Stimulated activated CD4-positive, alpha-beta T cell treated with anti-CD3 and anti-CD28 coated beads, Interleukin-1b, Interleukin-23, amount 100 ng/mL, for 48 hours (primary cell): ENCODE measurements at places on chromosomes 2 and 18.

GRCh38 chr2:41521211-41521610, 526.6 kb upstream of the PKDCC start:
- no peak for DNase-seq

GRCh38 chr2:144553379-144553778, 33.5 kb upstream of the ZEB2 start:
- DNase-seq: no peak

DNA sequence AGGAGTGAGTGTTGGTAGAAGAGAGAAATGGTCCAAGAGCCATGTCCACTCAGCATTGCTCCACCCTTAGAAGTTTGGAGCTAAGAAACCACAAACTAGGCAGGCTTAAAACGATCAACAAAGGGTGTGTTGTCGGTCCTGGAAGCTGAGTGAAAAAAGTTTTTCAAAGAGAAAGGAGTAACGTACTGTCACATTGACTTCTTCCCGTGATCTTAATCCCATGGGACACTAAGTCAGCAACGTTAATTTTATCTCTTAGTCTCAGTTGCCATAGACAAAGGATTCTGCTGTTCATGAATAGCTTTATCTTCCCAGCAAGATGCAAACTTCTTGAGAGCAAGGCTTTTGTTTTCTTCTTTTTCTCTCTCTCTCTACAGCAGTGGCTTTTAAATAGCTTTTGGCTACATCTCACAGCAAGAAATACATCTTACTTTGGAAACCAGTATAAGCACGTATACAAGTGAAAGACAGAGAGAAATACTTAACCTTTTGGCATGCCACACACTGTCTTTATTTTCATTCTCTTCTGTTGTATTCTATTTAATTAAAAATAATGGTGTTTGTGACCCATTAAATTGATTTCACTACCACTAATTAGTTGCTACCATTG, 377.4 kb downstream of the TGIF1 start:
- no peak for DNase-seq

DNA sequence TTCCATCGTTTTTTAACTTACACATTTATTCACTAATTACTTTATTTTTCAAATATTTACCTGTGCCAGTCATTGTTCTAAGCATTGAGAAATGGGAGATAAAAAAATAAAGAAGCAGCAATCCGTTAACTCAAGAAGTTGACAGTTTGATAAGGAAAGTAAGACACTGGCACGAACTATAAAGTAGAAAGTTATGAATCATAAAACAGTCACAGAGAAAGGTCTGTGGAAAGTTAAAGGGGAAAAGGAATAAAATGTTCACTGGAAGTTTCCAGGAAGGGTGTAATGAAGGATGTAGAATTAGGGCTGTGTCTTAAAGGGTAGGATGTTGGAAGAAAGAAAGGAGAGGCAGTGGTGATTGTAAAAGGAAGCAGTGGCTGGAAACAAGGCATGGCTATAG, 118.9 kb downstream of the RDH14 start:
- no peak for DNase-seq

DNA sequence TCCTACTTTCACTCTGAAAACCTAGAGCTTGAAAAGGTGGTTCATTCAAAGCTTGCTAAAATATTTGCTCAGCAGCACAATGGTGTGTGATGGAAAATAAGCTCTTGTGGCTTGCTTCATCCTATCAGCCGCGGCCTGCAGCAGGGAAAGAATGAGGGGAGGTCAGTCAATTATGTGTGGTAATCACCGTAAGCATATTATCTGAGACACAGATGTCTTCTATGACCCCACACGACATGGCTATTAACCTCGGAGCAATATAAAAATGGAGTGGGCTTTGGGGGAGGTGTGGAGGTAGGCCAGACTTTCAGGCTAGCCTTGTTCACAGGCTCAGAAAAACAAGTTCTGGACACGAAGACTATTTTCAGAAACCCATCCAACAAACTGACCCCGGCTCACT, 98.4 kb upstream of the SIX3 start:
- no peak for DNase-seq

DNA sequence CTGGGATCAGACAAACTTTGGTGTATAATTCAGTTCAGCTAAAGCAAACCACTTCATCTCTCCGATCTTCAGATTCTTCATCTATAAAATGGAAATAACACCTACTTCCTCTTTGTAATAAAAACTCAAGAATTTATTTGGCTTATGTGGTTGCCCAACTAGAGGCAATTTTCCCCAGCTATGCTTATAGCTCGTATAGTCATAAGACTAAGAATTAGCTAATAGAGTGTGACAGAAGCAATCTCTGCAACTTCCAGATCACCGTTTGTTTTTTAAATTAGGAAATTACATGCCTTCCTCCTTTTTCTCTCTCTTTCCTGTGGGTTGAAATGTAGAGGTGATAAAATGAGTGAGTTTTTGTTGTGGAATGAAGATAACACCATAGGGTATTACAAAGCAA, 35.3 kb upstream of the KCNF1 start:
- DNase-seq: no peak

DNA sequence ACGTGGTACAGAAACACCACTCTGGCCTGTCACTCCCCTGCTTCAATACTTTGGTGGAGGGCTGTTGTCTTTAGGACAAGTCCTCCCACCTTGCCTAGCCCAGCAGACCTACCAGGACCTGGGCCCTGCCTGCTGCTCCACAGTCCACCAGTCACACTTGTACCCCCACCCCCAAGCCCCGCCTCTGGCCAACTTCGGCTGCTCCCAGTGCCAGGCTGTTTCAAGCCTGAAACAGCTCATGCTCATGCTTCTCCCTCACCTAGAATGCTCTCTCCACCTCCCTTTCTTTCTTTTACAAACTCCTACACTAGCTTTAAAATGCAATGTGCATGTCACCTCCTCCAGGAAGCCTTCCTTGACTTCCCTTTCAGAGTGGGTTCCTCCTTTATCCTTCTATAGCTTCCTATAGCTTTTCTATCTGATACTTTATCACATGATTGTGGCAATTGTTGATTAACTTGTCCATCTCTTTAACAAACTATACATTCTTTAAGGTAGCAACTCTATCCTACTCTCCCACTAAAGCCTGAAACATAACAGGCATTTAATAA, 4.8 kb upstream of the OXER1 start:
- no peak for DNase-seq

- no peak for DNase-seq
Observed at GRCh38 chr18:61743775-61744531, 148.9 kb downstream of the RNF152 start.

- DNase-seq: no peak
Observed at GRCh38 chr2:25176138-25176537, 7.8 kb upstream of the POMC start.

GRCh38 chr2:37344453-37345361, at the start of gene QPCT:
QPCT (plus strand) TSS chr2:37344630; CDS start chr2:37344732, 102 bp downstream.
- peak; percentile 31 for DNase-seq

DNA sequence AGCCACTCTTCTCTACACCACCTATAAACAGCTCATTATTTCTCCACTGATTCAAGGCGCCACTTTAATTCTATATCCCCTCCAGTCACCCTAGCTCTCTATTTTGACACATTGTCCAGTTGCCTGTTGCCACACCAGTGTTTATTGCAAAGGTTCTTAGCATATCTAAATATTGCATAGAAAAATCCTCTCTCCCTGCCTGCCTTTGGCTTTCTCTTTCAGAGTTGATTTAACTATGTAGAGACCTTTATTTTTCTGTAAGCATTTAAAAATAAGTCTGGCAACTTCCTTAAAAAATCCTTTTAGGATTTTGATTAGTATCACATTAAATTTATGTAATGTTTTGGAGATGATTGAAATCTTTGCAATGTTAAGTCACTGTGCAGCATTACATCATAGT, 47.9 kb upstream of the B3GNT7 start:
- no peak for DNase-seq

DNA sequence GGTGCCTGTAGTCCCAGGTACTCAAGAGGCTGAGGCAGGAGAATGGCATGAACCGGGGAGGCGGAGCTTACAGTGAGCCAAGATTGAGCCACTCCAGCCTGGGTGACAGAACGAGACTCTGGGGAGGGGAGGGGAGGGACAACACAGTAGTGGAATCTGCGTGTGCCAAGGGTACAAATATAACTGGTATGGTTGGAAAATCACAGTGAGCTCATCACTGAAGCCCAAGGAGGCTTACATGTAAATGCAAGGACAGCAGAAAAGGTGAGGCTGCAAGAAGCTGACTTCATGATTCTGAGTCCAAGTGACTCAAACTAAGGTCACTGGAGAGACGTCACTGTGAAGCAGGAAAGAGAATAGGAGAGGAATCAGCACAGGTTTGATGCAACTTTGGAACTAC, 9.2 kb downstream of the SEPTIN10 start:
- DNase-seq: no peak

DNA sequence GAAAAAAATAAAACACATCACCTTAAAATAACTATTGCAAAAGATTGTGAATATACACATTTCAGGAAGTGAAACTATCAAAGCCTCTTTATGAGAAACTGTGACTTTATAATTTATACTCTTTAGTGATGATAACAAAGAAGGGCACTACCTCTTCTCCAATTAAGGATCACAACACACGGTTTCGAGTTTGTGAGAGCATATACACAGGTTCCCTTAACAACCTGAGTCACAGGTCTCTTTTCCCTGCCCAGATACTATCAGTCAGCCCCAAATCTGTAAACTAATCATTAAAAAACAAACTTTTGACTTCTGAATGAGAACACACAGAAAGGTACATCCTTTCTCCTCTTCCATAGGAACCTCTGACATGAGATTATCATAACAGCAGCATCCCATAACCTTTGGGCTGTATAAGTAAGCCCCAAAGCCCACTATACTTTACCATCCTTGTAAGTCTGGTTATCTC, 44.9 kb downstream of the PTPN2 start:
- no peak for DNase-seq

- DNase-seq: no peak
Observed at GRCh38 chr2:101961338-101962191, 30.2 kb upstream of the IL1R2 start.
